ENCODE measurements at places on chromosomes 2 and 18.

DNA sequence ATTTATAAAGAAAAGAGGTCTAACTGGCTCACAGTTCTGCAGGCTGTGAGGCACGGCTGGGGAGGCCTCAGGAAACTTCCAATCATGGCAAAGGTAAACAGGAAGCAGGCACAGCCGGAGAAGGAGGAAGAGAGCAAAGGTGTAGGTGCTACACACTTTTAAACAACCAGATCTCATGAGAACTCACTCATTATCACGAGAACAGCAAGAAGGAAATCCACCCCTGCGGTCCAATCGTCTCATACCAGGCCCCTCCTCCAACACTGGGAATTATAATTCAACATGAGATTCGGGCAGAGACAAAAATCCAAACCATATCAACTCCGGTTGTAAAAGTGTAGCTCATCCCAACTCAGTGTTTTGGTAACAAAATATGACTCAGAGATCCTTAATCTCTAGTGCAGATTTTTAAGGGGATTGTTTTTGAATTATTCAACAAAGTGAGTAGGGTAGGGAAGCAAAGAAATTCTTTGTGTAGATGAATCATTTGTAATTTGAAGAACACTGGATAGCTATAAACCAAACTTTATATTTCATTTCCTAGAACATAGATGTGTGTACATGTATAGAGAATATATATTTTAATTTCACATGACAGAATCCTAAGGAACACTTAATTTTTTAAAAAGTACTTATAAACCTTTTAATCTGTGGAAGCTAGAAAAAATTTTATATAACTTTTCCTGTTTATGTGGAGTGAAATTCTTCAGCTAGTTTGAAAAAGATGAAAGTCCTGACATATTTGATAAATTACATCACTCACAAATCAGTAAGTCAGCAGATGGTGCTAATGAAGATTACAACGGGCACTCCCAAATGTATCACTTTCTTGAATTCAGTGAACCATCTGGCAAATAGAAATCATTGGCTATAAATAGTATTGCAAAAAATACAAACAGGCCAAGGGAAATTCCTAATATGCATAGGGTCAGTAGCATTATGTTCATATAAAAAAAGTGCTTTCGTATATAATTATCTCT, 130.1 kb downstream of the OLA1 start:
- no peak for DNase-seq

DNA sequence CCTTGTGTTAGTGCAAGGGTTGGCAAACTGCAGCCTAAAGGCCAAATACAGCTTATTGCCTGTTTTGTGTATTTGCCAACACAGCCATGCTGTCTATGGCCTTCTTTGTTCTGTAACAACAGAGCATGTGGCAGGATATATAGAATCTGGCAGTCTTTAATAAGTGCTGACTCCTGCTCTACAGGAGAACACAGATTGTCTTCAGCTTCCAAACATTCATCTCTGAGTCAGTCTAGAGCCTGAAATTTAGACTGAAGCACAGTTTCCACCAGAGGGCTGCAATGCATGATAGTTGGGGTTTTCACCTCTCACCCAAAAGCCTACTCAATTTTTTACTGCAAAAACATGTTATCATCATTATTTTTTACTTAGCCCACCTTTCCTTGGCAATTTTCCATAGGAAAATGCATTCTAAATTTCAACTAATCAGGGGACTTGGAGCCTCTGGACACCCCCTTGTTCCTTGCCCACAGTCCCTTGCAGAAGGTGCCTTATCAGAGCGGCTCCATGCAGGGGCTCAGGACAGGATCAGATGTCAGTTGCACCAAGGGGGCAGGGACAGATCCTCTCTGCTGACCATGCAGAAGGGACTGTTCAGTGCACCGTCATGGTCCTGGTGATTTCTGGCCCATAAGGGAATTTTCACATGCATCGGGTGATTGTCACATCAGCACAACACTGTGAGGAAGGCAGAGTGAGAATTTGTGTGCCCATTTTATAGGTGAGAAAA, 12.4 kb downstream of the IL37 start:
- no peak for DNase-seq

DNA sequence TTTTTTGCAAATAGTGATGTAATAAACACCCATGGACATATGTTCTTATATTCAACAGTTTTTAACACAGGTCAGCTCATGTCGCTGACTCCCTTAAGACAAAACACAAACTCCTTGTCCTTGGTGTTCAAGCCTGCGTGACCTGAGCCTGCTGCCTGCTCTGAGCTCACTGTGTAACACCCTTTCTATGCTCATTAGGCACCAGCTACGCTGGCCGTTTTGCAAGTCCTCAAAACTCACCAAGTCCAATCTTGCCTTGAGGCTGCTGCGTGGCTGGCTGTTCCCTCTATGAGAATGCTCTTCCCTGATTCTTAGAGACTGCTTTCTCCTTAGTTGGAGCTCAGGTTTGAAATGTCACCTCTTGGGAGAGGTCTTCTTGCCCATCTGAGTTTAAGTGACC, 100.5 kb upstream of the GLI2 start:
- DNase-seq: no peak

GRCh38 chr2:11419781-11420180, 46.2 kb downstream of the E2F6 start:
- no peak for DNase-seq

DNA sequence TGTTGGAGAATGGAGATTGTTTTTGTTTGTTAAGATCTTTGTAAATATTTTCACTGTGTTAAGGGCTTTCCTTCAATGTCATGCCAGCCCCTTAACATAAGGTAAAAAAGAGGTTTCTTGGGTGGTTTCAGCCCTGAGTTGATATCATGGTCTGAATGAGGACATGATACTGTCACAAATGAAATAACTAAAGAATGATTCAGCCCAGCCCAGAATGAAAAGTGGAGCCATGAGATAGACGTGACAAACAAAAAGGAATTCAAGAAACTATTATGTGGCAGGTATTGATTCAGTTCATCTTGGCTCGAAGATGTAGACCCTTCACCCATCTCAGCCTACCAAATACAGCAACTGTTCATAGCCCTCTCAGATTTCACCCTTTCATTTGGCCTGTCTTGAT, 88.6 kb upstream of the TTN start:
- no peak for DNase-seq

DNA sequence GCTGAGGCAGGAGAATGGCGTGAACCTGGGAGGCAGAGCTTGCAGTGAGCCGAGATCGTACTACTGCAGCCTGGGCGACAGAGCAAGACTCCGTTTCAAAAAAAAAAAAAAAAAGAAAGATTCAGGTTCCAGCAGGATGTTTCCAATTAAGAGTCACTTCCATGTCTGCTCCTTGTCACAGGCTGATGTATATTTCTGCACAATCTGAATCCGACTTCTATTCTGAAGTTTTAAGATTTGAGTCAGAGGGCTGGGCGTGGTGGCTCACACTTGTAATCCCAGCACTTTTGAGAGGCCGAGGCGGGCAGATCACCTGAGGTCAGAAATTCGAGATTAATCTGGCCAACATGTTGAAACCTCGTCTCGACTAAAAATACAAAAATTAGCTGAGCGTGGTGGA, 24.7 kb downstream of the SNRPD1 start:
- no peak for DNase-seq

DNA sequence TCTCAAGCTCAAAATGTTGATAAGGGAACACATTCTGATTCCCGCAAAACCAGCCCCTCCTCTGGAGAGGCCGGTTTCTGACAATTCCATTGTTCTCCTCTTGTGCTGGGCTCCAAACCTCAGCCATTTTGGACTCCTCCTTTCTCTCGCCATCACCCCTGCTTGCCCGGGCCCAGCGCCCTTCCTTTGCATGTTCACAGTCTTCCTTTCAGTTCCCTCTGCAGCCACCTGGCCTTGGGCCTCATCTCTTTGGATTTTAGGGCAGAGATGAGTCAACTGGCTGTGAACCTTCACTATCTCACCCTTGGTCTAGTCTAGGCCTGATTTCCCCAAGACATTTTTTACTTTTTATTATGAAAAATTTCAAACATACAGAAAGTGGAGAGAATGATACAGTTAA, 155.9 kb upstream of the MAP3K20 start:
- DNase-seq: no peak

GRCh38 chr2:13335862-13336535, 619.3 kb downstream of the TRIB2 start:
- no peak for DNase-seq

GRCh38 chr2:1581965-1582625, 162.2 kb downstream of the PXDN start:
- no peak for DNase-seq

DNA sequence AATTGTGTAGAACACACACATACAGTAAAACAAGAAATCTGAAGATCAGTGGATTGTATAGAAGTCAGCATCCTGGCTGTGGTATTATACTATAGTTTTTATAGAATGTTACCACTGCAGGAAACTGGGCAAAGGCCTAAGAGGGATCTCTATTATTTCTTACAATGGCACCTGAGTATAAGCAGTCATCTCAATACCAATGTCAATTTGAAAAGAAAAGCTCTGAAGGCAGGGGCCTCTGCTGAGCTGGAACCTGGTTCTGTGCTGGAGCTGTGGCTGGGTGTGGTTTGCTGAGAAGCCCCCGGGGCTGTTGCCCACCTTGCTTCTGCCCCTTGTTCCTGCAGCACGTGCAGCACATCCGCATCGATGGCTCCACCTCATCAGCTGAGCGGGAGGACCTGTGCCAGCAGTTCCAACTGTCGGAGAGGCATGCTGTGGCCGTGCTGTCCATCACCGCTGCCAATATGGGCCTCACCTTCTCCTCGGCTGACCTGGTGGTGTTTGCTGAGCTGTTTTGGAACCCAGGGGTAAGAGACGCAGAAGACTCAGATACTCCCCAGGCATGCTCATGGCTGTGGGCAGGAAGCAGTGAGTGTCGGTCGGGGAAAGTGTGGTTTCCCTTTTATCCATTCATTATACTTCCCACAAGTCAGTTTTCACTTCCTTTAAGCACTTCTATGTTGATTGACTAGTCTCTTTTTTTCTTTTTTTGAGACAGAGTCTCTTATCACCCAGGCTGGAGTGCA, 23.5 kb upstream of the RPL37A start:
- no peak for DNase-seq

- no peak for DNase-seq
Measured at GRCh38 chr2:218400930-218401881, 1.5 kb downstream of the CTDSP1 start.

- DNase-seq: no peak
Measured at GRCh38 chr2:122867941-122868340, 1112.5 kb downstream of the TSN start.

DNA sequence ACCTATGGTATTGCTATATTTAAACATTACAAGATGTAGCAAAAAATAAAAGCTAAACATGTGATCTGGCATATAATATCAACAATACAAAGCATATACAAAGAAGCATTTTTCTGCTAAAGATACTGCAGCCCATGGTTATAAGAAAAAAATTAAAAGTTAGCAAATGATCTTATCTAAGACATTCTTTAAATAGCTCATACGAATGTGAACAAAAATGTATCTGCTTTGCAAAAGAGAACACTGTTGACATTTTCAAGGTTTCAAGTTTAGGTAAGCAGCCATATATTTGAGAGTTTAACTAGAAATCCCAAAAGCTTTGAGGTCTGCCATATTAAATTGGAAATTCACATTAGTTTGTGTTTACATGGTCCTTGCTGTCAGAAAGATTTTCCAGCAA, 301.0 kb upstream of the SLC39A10 start:
- DNase-seq: no peak

DNA sequence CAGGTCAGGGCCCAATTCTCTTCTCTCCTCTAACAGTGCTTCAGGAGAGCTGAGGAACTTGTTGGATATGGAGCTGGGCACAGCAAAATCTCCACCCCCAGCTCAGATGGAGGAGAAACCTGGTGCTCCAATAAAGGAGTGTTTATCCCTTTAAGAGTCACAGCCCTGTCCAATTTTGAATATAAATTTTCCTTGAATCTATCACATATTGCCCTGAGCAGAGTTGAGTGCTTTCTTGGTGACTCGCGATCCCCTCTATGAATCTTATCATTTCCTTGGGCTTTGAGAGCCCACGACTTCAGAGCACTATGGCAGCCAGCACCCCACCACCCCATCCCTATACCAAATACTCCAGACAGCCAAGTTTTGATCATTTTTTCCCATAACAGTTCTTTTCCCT, 34.4 kb upstream of the SMAD7 start:
- no peak for DNase-seq

DNA sequence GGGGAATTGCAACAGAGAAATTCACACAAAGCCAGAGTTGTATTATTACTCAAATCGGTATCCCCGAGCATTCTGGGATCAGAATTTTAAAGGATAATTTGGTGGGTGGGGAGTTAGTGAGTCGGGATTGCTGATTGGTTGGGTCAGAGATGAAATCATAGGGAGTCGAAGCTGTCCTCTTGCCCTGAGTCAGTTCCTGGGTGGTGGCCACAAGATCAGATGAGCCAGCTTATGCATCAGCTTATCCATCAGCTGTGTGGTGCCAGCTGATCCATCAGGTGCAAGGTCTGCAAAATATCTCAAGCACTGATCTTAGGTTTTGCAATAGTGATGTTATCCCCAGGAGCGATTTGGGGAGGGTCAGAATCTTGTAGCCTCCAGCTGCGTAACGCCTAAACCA, 34.3 kb upstream of the ITM2C start:
- no peak for DNase-seq

- peak; percentile 57 for DNase-seq
Measured at GRCh38 chr2:26401739-26402541, at the start of gene DRC1. Gene DRC1 (plus strand): TSS chr2:26401920. CDS start chr2:26401990, 70 bp downstream.

DNA sequence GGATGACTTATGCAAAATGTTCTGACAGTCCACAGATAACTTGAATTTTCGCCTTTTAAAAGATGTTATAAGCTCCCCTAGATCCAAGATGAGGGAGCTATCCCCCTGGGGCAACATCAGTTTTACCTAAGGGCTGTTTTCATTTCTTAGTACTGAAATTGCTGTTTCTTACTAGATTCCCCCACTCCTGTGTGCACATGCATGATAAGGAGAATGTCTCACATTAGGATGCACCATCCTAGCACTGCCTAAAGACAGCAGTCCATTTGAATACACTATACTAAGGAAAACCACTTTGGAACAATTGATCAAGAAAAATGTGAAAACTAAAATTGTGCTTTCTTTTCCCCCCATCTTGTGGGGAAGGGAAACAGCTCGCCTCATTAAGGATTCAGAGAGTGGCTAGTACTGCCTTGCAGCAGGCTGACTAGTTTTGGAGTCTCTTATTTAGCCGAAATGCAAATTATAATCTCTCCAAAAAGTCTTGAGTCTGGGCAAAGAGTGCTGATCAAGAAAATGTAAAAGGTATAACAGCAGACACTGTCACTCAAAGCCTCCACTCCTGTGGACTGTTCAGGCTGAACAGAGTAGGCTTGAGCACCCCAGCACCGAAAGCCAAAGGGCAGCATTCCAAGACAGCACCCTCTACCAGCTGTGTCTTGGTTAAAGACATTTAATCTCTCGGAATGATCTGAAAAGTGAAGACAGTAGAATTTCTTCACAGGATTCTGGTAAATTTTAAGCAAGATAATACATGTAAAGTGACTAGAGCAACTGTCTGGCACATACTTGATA, 65.0 kb downstream of the ZNF385B start:
- no peak for DNase-seq

DNA sequence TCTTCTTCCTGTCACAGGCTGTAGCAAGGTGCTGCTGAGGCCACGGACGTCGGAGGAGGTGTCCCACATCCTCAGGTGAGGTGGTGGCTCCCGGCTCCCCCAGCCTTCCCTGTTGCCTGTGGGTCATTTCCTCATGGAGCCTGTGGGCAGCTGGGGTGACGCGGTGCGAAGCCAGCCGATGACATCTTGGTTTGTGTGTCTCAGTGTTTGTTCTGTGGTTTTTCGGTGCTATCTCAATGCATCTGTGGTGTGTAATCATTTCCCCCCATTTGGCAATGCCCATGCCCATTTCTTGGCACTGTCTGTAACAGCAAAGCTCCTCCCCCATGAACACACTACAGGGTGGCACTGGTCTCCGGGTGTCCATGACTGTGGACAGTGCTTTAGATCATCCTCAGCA, 6.6 kb downstream of the D2HGDH start:
- DNase-seq: no peak

- no peak for DNase-seq
Measured at GRCh38 chr18:43876748-43877147, 599.5 kb upstream of the SYT4 start.

All from nucleus accumbens (tissue), 56 donors.